Naive thymus-derived CD8-positive, alpha-beta T cell (primary cell): ENCODE measurements at places on chromosomes 11 and 22.

DNA sequence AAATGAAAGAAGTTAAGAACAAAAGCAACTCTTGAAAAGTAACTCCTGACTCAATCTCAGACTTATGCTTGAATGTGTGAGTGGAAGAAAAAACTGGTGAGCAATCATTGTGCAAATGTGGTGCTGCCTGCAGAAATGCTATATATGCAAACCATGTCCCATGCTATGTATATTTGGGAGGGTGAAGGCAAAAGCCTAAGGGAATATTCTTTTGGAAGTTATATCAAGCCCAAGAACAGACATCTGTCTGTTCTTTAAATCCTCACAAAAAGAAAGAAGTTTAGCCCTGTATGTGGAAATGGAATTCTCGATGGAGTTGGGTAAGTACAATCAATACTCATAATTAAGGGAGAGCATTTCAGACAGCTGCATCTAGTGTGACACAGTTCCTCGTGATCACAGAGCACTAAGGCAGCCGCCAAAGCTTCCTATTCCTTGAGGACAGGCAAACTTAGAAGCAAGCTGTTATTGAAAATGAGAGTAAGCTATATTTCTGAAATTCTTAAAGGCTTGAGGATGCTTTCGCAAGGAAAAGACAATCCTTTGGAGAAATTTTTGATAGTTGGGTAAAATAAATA, 406.5 kb upstream of the CHORDC1 start:
- no peak for DNase-seq

DNA sequence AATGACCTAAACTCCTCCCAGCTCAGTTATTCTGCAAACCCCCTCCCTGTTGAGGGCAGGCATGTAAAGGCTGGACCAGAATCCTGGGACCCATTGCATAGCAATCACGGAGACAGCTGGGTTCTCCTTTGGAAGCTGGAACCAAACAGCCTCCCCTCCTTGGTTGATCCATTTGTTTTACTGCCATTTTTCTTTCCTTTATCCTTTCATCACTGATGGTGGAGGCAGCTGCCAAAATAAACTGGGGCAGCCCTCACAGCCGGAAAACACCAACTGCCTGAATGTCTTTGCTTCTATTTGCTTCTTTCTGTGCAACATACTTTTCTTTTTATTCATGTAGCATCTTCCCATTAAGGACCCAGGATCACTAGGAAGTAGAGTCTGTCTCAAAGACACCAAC, 150.0 kb upstream of the SYT13 start:
- DNase-seq = no peak

GRCh38 chr22:30948930-30949342, 19.6 kb downstream of the MORC2 start:
- DNase-seq = no peak

- no peak for DNase-seq
Observed at GRCh38 chr11:128804481-128804880, 62.6 kb downstream of the KCNJ1 start.

DNA sequence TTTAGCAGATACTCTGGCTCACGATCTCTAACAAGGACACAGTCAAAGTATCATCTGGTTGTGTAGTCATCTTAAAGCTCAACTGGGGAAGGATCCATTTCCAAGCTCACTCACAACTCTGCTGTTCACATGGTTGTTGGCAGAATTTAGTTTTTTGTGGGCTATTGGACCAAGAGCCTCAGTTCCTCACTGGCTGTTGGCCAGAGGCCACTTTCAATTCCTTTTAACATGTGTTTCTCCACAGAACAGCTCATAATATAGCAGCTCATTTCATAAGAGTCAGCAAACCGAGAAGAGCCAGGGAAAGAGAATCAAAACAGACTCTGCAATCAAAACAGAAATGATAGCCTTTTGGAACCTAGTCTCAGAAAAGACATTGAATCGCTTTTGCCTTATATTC, 22.6 kb downstream of the IZUMO1R start:
- no peak for DNase-seq

DNA sequence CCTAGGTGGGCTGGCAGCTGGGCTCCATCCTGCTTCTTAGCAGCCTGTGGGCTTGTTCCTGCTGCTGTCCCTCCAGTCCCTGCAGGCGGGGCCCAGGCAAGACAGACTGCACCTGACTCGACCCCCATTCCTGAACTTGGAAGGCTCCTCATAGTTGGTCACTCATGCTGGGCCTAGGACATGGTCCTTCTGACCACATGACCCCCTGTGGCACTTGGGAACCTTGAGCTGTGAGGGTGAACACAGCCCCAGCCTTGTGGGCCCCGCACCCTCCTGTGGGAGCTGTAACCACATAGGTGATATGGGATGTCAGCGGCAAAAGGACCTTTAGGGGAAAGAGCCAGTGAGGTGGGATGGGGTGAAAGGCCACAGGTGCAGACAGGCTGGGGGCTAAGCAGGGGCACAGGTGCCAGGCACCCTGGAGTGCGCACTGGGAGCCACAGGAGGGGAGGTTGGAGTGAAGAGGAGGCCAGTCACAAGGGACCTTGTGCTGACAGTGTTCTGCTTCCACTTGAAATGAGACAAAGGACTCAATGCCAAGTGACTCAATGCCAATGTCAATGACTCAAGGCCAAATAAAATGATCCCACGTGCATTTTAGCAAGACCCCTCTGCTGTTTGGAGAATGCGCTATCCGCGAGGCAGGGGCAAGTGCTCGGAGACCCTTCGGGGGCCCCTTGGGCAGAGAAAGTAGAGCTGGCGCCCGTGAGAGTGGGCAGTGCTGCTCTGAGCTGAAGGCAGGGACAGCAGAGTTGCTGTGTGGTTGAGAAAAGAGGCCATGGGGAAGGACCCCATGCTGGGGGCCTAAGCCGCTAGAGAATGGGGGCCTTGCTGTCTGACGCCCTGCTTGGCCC, 90.7 kb downstream of the MORC2 start:
- DNase-seq = no peak

GRCh38 chr11:72358466-72359405, 75.6 kb downstream of the CLPB start:
- DNase-seq = no peak

GRCh38 chr11:69135420-69136363, 20.0 kb upstream of the SMIM38 start:
- no peak for DNase-seq
